ENCODE measurements at places on chromosomes 1 and 21.

- no peak for DNase-seq
These were observed 70.6 kb upstream of the GORAB start for GRCh38 chr1:170461291-170461747.

- peak; percentile 93 for DNase-seq
These were observed 7.0 kb upstream of the POFUT2 start for GRCh38 chr21:45294509-45295291.

- DNase-seq: no peak
These were observed 34.8 kb downstream of the RIMS3 start for GRCh38 chr1:40630488-40631223.

DNA sequence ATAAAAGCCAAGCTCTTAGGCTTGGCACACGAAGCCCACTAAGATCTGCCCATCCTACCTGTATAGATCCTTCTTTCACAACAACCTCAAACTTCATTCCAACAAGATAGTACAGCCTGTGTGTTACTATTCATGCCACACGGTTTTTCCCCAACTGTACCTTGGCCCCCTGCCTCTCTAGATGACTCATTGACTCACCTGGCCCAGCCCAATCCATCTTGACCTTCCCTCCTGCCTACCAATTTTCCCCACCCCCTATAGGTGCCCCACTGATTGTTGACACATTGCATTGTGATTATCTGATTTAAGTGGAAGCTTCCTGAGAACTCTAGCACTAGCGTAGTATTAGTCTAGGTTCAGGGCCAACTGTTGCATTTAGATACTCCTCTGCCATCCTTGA is 2.0 kb upstream of the CD101 start:
- no peak for DNase-seq

- no peak for DNase-seq
These were observed 59.6 kb upstream of the CSF3R start for GRCh38 chr1:36542024-36542961.

DNA sequence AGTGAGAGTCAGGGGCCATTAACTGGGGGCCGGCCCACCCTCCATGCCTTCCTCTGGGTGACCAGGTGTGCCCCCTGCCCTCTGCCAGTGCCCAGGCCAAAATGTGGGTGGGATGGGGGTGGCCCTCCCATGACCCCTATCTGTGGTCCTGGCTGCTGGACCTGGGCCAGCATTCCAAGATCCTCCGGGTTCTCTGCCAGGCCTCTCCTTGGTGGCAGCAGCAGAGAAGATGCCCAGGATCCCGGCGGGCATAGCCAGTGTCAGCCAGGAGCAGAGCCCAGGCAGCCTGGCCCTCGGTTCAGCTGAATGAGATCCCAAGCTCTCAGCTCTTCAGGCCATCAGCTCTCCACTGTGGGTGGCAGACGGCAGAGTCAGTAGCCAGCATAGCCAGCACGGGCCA is 31.3 kb upstream of the ACTRT2 start:
- no peak for DNase-seq

DNA sequence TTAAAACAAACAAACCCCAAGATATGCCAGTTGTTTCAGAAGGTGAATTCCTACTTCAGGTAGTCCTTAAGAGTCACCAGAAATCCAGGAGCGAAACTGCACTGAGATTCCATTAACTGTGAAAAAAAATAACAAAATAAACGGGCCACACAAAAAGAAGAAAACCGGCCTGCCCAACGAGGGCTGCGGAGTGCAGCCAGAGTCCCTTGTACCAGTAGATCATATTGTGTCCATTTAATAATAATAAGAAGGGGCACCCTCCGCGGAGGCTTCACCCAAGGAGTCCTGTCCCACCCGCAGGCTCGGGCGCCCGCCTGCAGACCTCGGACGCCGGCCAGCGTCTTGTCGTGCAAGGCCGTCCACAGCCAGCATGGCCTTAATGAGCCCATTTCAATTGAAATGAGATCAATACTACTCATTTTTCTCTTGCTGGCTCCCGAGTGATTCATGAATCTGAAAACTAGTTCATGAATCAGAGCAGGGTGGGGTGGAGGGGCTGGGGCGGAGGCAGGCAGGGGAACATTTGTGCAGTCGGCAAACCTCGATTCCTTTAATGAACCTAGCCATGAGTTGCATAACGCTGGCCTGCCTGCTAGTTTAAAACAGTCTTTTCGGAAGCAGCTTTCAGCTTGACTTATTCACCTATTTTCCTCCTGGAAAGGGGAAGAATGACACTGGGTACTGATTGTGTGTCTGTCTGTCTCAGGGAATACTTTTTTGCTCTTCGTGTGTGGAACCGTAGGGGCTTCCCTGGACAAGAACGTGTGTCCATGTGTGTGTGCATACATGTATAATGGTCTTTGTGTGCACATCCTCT is 113.1 kb upstream of the IRF2BP2 start:
- peak; percentile 68 for DNase-seq

DNA sequence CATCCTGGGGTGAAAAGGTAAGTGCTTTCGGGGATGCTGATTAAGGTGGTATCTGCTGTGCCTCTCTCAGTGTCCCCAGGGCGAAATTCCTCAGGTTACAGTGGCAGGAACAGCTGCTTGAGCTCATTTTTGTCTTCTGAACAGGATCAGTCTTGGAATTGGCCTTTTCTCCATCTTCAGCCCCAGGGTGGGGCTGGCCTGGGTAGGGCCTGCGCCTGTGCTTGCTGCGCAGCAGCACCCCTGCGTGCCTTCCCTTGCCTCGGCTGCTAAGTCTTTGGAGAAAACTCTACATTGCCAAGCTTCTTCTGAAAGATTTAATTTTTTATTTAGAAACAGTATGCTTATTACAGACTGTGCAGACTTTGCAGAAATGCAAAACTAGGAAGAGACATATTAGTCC is 41.7 kb downstream of the ADARB1 start:
- no peak for DNase-seq

DNA sequence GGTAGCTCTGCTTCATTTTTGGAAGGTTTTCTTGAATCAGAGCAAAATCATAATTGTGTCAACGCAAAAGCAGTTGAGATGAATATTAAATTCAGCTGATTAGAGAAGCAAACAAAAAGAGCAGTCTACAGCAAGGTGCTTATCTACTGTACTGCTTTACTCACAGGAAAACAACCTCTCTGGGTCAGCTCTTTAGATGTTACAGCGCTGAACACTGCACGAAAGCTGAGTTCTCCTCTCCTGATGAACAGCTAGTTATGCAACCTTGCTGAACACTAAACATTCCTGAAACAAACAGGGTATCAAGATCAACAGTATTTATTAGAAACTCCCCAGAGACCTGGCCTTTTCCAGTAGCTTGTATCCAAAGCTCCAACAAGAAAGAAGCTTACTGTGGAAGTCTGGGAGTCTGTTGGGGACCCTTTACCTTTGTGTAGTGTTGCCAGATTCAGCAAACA is 41.3 kb downstream of the TBCE start:
- no peak for DNase-seq

- no peak for DNase-seq
These were observed 52.9 kb downstream of the FOXJ3 start for GRCh38 chr1:42282024-42282579.

GRCh38 chr1:178716111-178716510 is 8.9 kb upstream of the RALGPS2 start:
- no peak for DNase-seq

DNA sequence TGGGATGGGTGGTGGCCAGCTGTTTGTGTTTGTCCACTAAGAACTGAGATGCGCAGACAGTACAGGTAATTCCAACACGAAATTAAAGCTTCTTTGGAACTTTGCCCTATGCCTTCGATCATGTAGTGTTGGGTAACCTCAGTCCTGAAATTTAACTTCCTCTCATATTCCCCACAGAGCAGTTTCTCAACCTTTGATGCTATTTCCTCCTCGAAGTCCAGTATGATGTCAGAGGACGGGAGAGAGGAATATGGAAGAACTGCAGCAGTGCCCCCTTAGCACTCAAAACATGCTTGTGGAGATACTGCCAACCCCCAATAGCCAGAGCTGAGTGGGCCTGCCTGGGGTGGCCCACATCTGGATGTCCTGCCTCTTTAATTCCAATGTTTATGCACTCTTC is 3.6 kb downstream of the LPAR3 start:
- DNase-seq: no peak

DNA sequence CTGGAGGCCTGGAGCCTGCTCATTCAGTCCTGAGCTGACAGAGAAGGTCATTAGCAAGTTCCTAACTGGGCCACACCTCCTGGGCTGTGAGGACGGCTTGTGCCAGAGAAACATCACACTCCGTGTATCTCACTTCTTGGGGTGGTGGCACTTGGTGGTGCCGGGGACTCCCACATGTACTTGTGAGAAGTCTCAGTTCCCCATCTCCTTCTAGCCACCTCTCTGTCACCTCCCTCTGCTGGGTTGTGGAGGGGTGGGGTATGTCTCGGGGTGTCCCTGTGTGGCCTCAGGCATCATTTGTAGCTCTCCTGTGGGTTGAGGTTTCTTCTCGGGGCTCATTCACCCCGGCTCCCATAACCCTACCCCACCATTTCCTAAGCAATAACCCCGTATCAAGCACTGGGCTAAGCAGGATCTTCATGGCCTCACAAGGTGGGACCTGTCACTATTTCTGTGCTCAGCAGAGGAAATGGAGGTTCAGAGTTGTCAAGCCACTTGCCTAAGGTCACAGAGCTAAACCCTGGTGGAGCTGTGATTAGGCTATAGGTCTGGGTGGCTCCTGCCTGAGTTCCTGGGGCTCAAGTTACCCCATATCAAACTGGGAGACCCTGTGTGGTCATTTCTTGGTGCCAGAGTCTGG is 62.5 kb downstream of the UBIAD1 start:
- no peak for DNase-seq

DNA sequence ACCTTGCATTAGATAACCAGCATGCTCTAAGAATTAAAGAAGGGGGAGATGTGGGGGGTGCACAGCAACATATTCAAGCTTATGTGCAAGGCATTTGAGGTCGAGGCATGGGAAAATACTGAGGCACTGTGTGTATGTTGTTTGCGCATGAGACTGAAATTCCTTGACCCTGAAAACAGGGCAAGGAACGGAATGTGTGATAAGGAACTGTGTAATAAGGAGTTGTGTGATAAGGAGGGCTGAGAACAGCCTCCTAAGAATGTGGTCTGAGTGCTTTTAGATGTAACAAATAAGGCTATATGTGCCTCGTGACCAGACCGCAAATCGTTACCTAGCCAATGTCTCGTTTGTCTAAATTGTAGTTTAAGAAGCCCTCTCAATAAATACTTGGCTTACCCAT is 26.5 kb upstream of the ITLN1 start:
- peak; percentile 30 for DNase-seq

- DNase-seq: no peak
These were observed 24.8 kb downstream of the A3GALT2 start for GRCh38 chr1:33296082-33296458.

DNA sequence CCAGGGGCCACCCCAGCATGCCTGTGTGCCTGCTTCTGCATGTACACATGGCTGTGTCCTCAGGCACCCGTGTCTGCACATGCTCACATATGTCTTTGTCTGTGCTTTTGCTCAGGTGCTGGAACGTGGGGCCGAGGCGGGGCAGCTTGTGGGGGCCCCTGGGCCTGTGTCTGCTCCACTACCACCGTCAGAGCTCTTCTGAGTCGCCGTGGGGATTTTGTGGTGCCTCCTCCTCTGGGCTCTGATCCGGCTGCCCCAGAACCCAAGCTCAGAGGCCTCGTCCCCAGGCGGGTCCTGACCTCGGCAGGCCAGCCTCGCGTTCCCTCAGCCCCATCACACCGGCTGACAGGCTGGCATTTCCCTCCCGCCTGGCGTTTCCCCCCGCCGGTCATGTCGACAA is 104.6 kb upstream of the ACTRT2 start:
- no peak for DNase-seq

DNA sequence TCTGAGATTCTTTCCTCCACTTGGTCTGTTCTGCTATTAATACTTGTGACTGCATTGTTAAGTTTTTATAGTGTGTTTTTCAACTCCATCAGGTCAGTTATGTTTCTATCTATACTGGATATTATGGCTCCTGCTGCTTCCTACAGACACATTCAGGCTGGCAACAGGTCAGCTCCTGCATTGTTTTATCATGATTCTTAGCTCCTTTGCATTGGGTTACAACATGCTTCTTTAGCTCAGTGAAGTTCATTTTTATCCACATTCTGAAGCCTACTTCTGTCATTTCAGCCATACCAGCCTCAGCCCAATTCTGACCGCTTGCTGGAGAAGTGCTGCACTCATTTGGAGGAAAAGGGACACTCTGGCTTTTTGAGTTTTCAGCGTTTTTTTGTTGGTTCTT is 37.3 kb upstream of the F3 start:
- no peak for DNase-seq

DNA sequence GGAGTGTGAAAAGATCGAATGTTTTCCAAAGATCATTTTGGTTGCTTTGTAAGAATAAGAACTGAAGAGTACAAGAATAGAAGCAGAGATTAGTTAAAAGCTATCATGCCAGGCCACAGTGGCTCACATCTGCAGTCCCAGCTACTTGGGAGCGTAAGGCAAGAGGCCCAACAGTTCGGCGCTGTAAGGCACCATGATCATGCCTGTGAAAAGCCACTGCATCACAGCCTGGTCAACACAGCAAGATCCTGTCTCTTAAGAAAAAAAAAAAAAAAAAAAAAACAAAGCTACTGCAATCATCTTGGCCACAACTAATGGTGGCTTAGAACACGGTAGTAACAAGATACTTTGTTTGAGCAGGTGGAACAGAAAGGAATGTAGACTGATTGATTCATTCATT is 116.2 kb downstream of the EIF4G3 start:
- no peak for DNase-seq

DNA sequence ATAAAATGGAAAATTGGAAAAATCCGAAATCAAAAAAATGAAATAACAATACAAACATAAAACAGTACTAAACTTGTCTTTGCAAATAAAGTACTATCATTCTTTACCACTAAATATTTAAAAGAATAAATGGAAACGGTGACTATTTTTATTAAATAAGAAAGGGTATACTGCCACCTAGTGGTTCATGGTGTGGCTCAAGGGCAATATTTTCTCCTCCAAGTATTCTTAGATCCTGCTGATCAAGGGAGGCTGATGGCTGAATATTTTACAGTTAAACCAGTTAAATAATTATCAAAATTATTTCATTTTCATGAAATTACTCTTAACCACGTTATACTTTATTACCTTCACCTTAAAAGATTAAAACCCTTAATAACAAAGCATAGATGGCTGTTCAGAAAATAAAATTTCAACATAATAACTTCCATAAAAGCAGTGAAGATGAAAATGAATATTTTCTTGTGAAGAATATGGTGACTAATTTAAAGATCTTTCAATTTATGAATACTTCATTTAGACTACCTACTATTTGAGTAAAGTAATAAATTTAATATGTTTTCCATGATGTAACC is 1793.9 kb downstream of the NCAM2 start:
- DNase-seq: peak; percentile 20

GRCh38 chr1:27668121-27668807 is 3.7 kb downstream of the IFI6 start:
- DNase-seq: no peak

- no peak for DNase-seq
These were observed 165.0 kb downstream of the PLXNA2 start for GRCh38 chr1:208079161-208079560.

- DNase-seq: no peak
These were observed 21.9 kb downstream of the KIAA1614 start for GRCh38 chr1:180934563-180934962.

GRCh38 chr1:236089046-236089773 is 24.3 kb upstream of the NID1 start:
- DNase-seq: no peak

All from pulmonary artery endothelial cell (primary cell).